ENCODE measurements at places on chromosomes 6 and 20. TPM values are rescaled to one million over a fixed set of nuclear protein-coding genes. Genes with fewer than 3 reads are reported as not detected.

DNA sequence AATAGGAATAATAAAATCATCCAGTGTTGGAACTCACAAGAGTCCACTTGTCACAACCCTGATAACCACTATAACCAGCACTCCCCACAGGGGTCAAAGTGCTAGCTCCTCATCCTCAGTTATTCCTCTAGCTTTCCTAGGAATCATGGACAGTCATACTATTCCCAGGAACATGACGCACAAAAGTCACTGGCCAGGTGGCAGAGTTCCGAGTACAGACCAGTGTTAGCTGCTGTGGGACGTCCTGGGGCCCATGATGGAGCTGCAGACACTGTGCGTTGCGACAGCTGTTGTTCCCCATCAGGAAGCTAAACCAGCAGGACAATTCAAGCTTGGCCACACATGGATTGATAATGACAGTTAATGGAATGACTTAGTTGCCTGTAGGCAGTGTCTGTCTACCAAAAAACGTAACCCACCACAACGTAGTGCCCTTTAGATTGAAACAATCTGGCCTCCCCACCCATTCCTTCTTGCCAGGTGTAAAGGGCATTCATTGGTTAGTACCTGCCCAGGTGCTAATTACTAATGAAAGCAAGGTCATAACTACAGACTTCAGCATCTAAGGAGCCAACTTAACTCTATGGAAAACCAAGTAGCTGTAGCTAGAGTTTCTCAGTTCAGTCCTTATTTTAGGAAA is 17.4 kb downstream of the EZR start:
- H3K27me3 ChIP-seq: no peaks in the 10 kb centered on the region
- H3K27ac ChIP-seq: no peak overlapping the region
- peaks cover 88% of the 10 kb centered on the region for H3K4me1 ChIP-seq
- no peak for DNase-seq
- H3K4me3 ChIP-seq: no peak overlapping the region

Gene NDRG3
- total RNA-seq: 28.2 TPM

Gene FAM50B
- total RNA-seq: 4.4 TPM

Gene SLC22A16
- total RNA-seq: not detected

Gene LCA5
- 0.29 TPM for total RNA-seq

DNA sequence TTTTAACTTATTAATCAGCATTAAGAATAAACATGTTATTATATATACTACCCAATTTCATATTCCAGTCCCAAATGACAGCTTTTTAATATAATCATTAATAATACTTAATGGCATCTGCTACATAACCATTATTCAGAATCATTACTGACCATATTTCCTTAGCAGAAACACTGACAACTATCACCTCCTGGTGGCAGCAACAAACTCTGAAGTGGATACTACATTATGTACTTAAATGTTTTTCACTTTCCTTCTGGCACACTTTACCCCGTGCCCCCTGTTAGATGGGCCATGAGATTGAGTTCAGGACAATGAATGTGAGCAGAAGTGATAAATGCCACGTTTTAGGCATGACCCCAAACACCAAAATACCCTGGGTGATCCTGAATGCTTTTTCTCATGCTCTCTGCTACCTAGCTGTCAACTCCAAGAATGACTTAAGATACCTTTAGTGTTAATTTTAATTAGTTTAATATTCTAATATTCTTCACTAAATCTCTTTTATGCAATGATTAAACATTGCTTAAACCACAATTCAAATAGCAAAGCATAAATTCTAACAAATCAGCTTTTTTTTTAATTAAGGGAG is 77.1 kb downstream of the LMBRD1 start:
- no peaks in the 10 kb centered on the region for H3K27me3 ChIP-seq
- H3K27ac ChIP-seq: no peak overlapping the region
- H3K4me3 ChIP-seq: no peak overlapping the region

- H3K27ac ChIP-seq: no peak overlapping the region
- peaks cover 7% of the 10 kb centered on the region for H3K4me1 ChIP-seq
Measured at GRCh38 chr6:73566954-73567591, 46.2 kb upstream of the EEF1A1 start.

Gene SLPI
- total RNA-seq: not detected

- H3K36me3 ChIP-seq: no peaks in the 10 kb centered on the region
- H3K27me3 ChIP-seq: no peaks in the 10 kb centered on the region
- no peak for DNase-seq
- H3K27ac ChIP-seq: no peak overlapping the region
- H3K4me3 ChIP-seq: no peak overlapping the region
Measured at GRCh38 chr20:3447321-3447720, 23.5 kb upstream of the ATRN start.

GRCh38 chr6:112475083-112475482 is 128.0 kb downstream of the RFPL4B start:
- H3K27ac ChIP-seq: no peak overlapping the region
- no peaks in the 10 kb centered on the region for H3K36me3 ChIP-seq
- H3K27me3 ChIP-seq: peaks cover 4% of the 10 kb centered on the region
- no peaks in the 10 kb centered on the region for H3K4me1 ChIP-seq
- DNase-seq: no peak

DNA sequence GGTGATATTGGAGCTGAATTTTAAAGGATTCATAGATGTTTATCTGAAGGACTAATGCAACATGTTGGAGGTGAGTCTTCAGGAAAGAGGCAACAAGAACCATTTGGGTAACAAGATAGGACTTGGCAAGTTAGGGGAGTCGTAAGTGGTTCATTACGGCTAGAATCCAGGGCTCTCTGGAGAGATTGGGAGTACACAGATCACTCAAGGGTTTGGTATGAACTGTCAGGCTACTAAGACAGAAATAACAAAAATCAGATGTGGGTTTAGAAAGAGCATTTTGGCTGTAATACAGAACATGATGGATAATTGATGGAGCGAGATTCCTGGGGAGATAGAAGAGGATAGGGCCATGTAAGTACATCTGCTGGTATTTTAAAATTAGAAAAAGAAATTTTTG is 86.3 kb upstream of the ESR1 start:
- peaks cover 3% of the 10 kb centered on the region for H3K27me3 ChIP-seq
- DNase-seq: no peak
- no peak overlapping the region for H3K4me3 ChIP-seq
- peaks cover 29% of the 10 kb centered on the region for H3K4me1 ChIP-seq
- H3K27ac ChIP-seq: no peak overlapping the region

GRCh38 chr6:42250274-42250931 is 32.7 kb upstream of the MRPS10 start:
- no peak overlapping the region for H3K4me3 ChIP-seq
- peaks cover 4% of the 10 kb centered on the region for H3K36me3 ChIP-seq
- no peak for DNase-seq

All from activated naive CD4-positive, alpha-beta T cell treated with anti-CD3 and anti-CD28 coated beads for 36 hours (primary cell).